NCI-H1436 (cell line): ENCODE measurements at places on chromosomes 12 and 14.
A peak's percentile ranks its signal among the peaks of the same experiment; 100 is the strongest.

- DNase-seq, result no peak
Observed at GRCh38 chr14:69542311-69542710, 32.4 kb downstream of the CCDC177 start.

DNA sequence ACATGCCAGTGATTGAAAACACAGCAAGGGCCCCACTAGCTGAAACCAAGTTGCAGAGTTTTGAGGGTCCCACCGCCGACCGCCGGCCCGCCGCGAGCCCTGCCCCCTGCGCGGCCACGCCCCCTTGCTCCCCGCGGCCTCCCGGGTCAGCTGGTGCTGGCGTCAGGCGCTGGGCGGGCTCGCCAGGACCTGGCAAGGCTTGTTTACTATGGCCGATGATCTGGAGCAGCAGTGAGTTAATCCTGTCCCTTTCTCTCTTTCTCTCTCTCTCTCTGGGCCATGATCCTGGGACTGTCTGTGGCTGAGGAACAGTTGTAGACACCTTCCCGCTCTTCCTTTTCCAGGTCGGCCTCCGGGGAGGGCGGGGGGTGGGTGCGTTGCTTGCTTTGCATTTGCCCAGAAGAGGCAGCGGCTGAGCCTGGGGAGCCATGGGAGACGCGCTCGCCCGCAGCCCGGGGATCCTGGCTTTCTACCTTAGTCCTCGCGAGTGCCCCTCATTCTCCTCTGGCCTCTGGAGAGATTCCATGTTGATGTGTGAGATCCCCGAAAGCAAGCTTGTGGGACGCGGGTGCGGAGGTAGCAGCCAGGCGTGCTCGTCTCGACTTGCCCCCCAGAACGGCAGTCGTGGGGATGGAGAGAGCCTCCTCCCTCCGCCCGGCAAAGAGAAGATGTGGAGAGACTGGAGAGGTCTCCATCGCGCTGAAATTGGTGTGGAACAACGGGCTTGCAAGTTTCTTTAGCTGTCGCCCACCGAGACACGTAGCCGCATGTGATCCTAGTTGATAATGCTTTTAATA, at the start of gene ABHD4:
Gene ABHD4, plus strand, starts transcription at position 202 of the 797 bp plus-strand sequence. Its CDS starts 7 bp downstream, at position 209.
- peak; percentile 7 for DNase-seq

DNA sequence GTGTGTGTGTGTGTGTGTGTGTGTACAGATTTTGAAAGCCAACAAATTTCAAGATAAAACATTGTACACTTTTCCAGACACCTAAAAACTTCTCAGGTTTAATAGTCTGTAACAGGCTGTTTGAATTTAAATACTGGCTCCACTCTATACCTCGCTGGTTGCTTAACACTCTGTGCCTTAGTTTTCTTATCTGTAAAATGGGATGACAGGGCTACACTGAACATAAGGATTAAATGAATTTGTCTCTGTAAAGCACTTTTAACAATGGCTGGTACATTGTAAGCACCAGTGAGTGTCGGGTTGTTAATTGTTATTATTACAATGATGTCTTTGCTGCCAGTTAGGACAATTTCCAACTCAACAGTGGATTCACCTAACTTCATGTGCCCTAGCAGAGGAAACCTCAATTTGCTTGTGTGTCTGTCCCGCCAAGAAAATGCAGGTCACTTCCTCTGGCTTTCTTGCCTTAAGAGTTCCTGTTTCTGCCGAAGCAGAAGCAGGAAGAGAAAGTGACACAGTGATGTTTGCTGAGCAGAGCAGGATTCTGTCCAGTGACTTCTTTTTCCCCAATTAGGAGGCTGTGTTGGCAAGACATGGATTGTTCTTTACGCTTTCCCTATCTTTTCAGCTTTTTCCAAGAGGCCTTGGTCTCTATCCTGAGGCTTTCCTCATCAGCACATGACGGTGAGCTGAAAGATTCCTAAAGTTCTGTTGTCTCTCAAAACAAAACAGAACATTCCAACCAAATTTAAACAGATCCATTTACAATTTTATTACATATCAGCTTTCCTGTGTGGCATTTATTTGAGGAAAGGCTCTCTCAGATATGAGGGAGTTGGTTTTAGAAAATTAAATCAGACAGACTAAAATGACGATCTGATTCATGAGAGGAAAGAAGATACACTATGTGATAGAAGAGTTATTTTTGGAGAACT, 154.1 kb upstream of the ATP2B1 start:
- no peak for DNase-seq

DNA sequence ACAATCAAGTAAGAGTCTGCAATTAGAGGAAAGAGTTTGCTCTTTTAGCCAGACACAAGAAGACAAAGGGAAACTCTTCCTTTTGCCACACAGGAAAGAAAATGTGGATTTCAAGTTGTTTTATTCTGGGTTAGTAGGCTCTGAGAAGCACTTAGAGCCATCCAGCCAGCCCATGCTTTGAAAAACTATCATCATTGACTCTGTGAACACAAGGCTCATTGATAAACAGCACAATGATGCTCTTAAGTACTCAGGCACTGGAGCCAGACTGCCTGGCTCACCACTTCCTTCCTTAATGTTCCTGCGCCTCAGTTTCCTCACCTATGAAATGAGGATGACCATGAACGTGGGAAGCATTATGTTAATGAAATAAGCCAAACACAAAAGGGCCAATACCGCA, 150.2 kb upstream of the EEA1 start:
- DNase-seq, result no peak

DNA sequence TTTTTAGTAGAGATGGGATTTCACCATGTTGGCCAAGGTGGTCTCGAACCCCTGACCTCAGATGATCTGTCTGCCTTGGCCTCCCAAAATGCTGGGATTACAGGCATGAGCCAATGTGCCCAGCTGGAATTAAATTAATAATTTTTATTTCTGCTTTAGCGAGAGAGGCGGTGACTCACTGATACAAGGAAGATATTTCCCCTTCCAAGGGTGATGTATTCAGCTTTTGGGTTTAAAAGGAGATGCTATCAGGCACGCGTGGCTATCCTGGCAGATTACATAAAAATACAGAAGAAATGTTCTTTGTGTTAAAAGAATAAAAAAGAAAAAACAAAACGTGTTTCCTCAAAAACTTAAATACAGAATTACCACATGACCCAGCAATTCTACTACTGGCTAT, 12.4 kb upstream of the P2RX7 start:
- DNase-seq, result no peak
